ENCODE measurements at places on chromosomes 13 and 19.

DNA sequence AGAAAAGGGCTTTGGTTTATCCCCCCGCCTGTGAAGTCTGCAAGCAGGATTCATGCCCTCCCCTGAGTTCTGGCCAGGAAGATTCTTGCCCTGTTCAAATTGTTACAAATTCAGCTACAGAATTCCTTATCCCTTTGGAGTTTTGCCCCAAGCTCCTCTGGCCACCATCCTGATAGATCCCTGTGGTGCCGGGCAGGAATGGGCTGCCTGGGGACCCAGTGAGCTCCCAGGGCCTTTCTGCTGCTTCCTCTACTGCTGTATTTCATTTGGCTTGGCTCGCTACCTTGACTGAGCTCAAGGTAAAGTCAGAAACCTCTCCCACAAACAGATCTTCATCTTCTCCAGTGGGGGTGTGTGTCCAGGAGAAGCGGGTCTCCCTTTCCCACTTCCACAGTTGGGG, 194.6 kb upstream of the NBEA start:
- DNase-seq, result no peak

DNA sequence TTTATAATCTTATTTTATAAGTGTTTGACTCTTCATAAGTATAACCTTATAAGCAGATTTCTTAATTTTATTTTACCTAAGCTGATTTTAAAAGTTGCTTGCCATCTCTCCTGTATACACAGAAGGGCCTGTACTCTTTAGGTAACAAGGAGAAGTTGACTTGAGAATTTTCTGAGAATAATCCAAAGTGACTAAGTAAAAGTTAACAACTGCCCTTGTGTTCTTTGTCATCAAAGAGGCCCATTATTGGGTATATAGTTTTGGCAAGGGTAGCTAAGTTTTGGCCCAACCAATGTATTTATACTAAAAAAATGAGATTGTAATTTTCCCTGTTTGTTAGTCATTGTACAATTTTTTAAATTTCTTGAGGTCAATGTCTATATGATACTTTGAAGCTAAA, 3.2 kb downstream of the LCP1 start:
- no peak for DNase-seq

DNA sequence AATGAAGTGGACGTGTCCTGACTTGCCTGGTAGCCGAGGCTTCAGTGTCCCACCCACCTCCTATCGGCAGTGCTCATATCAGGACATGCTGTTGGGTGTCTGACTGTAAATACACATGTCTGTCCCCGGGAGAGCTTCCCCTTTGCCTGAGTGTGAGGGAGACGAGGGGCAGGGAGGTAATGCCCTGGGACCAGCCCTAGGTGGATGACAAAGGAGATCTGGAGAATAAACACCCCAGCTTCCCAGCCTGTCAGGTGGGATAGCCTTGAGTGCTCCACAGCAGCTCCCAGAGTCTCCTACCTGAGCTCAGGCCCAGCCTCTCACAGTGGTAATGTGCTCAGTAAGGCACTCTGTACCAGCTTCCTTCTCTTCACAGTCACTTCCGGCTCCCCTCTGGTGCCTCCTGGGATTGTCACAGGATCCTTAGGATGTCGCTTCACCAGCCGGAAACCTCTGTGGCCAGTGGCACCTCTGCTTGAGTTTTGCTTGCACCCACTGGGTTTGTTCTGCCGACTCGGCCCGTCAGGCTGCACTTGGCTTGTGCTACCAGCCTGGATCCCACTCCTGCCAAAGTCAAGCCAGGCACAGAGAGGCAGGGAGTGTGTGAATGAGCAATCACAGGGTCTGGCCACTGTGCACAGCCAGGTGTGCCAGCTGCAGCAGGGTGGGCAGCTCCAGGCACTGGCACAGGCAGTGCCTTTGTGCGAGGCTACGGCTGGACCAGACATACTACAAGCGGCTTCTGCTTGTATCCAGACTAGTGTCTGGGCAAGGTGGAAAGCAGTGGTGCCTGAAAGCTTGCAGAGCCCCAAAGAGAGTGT, 54.4 kb upstream of the RGCC start:
- DNase-seq, result no peak

- no peak for DNase-seq
Measured at GRCh38 chr13:31545616-31546015, 193.7 kb upstream of the RXFP2 start.

DNA sequence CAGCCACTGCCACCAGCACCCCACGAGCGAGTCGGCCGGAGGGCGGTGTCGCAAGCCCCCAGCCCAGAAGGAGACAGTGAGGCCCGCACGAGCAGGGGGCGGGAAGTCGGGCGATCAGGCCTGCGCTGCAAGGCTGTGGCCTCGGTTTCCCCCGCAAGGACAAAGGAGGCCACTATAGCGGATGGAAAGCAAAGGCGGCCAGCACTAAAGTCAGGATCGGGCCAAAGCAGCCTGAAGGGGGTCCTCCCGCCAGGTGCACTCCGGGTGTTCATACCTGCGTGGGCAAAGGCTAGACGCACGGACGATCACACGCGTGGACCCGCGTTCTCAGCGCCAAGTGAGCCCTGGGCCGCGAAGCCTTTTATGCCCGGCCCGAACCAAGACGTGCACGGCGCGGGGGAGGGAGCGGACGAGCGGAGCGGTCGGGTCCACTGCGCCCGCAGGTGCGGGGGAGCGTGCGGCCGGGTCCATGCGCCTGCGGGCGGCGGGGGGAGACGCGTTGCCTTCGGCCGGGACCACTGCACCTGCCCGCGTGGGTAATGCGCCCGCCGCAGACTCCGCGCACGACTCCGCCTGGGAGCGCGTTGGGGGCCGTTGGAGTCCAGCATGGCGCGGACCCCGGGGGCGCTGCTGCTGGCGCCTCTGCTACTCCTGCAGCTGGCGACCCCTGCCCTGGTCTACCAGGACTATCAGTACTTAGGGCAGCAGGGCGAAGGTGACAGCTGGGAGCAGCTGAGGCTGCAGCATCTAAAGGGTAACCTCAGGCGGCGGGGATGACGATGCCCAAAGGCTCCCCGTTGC, at the start of the genes PRDX2 and THSD8:
TSS of gene PRDX2 (minus strand) at position 335 of the 801 bp plus-strand sequence. CDS start 539 bp downstream, outside the sequence.
TSS of gene THSD8 (plus strand) at position 604 of the 801 bp plus-strand sequence. CDS start at position 607, 3 bp downstream.
- DNase-seq, result peak; percentile 65

DNA sequence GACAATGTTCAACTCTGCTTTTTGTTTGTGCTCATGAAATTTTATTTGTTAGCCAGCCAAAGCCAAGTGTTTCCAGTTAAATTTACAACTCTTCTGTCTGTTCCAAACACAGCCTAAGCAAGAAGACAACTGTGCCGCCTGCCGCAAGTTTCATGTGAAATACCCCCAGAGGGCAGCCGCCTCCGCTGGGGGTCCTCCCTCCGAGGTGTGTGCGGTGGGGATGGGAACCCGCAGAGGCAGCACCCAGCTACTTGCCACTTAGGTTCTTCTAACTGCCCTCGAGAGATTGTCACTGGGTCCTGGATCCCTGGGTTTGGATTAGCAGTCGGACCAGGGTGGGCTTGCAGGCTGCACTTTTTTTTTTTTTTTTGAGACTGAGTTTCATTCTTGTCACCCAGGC, 28.5 kb downstream of the ATP11A start:
- no peak for DNase-seq

DNA sequence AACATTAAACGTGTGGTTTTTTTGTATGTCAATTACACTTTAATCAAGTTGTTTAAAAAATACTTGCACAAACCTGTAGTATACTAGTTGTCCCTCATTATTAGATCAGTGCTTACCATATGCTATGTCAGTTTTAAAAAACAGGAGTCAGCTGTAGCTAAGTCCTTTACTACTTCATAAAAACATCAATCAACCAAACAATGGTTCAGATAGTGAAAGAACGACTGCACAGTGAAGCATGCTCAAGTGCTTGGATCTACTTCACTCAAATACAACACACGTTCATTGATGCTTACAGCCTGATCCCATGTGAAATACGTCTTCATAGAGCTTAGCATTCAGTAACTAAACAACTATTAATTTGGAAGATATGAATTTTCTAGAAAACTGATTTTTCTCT, 225.0 kb downstream of the FGF14 start:
- DNase-seq, result no peak

DNA sequence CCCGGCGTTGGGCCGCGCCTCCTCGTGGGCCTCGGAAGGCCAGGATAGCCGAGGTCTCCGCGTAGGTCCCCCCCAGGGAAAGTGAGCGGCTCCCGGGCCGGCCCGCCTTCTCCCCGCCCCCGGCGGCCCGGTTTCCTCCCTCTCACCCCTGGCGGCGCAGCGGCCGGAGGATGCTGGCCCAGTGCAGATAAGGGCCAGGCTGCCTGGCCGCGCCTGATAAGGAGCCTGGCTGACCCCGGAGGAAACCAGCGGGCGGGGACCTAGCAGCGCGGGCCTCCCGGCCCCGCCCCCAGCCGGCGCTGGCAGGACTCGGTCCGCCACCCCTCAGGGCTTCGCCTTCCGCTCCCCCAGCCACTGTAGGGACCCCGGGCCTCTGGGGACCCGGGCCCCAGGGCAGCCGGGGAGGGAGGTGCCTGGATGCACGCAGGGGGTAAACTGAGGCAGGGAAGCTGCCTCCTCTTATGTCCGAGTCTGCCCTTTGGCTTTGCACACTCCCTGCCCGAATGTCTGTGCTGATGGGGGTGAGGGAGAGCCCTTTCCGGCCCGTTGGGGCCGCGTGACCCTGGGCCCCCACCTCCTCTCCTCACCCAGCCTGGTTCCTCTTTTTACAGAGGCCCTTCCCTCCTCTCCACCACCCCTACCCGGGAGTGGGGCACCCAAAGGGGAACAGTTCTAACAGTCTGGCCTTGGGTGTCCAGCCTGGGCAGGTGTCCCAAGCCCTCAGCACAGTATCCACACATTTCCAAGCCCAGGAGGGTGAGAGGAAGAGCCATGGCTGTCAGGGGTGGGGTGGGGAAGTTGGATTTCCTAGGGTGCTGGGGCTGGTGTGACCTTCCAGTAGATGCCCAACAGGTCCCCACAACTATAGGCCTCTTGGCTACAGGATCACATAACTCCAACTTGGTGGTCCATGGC, at the start of gene LYL1:
TSS of gene LYL1 (minus strand) at position 193 of the 915 bp plus-strand sequence. CDS start 1,687 bp downstream, outside the sequence.
- DNase-seq, result peak; percentile 57

DNA sequence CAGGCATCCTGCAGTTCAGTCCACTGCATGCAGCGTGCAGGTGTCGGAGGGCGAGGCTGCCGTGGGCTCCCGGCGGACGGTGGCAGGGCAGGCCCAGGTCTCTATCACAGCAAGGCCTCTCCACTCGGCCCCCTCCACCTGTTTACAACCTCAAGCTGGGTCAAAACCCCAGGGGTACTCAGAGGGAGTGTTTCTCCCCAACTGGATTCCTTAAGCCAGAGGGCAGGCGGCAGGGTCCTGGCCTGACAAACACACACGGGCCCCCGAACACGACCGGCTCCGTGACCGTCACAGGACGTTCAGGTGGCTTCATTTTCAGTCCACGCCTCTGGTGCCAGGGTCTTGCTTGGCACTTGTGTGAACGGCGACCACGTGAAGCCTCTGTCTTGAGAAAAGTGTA, 23.5 kb downstream of the RASA3 start:
- no peak for DNase-seq
